Substantia nigra (tissue), 51 donors: ENCODE measurements at places on chromosomes 1 and 21.

DNA sequence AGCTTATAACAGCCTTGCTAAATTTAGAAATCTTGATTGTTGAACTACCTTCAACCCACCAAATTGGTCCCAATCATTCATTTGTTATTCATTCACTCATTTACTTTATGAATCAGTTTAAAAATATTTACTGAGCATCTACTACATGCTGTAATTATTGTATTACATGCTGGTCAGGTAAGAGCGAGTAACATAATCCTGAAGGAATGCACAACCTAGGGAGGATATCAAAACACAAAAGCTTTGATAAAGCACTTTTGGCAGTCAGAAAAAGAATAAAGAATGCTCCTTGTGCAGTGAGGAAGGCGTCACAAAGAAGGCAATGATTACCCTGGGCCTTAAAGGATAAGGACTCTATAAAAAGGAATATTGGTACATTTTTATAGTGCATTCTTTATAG, 518.9 kb upstream of the NR5A2 start:
- DNase-seq, result no peak

DNA sequence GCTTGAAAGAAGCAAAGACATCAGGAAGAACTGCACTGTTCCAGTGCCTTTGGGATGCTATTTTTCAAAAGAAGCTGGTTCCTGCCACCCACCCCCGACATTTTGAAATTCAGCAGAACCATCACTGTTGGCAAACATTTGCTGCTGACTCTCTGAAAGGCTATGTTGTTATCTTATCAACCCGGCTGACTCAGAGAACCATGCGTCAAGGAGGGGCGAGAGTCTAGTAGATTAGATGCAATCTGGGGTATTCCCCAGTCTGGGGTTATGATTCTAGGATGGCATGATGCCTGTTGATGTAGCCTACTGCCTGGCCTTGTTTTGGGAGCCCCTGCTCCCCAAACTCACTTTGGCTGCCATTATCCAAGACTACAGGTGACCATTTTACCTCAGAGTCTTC, 267.8 kb upstream of the RUNX1 start:
- DNase-seq, result no peak

GRCh38 chr1:55067022-55067778, 27.9 kb downstream of the PCSK9 start:
- DNase-seq, result peak; percentile 85

GRCh38 chr1:9555942-9556341, 16.7 kb downstream of the SLC25A33 start:
- DNase-seq, result no peak

- DNase-seq, result no peak
These were observed 79.9 kb upstream of the GPR52 start for GRCh38 chr1:174367892-174368291.
